Left ventricle myocardium superior (tissue), 1 donor: ENCODE measurements at places on chromosomes 5 and 9. TPM values are rescaled to one million over a fixed set of nuclear protein-coding genes. Genes with fewer than 3 reads are reported as not detected.

Gene CCL21
- 32.5 TPM for total RNA-seq

Gene STKLD1
- total RNA-seq: 0.17 TPM

Gene HTR4
- total RNA-seq: not detected

Gene ACOT12
- total RNA-seq: not detected

Gene ANKRD31
- not detected for total RNA-seq

Gene GHR
- 11.9 TPM for total RNA-seq

Gene SHISAL2B
- not detected for total RNA-seq

Gene IFNA17
- total RNA-seq: not detected

Gene SNCAIP
- 1.7 TPM for total RNA-seq

Gene DNAJB5
- 36.2 TPM for total RNA-seq

Gene ARID3C
- total RNA-seq: not detected
